ENCODE measurements at places on chromosomes 11 and 22.

GRCh38 chr22:48494256-48494967 lies 1333.3 kb downstream of the BRD1 start:
- DNase-seq = no peak

GRCh38 chr11:118691926-118692830 lies 12.7 kb upstream of the TREH start:
- DNase-seq = peak; percentile 37

DNA sequence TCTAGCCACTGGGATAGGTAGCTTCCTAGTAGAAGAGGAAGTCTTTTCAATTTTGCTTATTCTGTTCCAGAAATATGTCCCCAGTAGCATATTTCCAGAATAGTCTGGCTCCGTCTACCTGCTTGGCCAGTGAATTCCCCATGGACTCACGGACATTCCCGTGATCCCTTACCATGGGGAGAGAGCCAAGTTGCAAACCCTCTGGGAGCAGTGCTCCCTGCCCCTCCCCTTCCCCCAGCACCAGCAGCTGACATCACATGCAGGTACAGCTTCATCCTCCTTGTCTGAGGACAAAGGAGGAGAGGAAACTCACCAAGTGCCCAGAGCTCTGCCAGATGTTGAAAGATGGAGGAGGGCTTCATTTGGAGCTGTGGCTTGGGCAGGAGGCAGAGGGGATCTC lies 61.2 kb downstream of the GRAMD1B start:
- no peak for DNase-seq

DNA sequence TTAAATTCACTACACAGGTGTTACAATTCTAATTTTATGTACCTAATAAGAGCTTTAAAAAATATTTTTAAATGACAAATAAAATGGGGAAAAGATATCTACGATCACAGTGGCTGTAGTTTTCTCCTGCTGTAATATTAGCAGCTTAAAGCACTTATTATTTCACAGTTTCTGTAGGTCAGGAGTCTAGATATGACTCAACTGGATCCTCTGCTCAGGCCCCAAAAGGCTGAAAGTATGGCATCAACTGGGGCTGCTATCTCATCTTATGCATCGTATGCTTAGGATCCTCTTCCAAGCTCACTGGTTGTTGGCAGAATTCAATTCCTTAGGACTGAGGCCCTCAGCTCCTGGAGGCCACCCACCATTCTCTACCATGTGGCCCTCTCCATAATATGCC lies 12.8 kb downstream of the FBXO3 start:
- DNase-seq = no peak

DNA sequence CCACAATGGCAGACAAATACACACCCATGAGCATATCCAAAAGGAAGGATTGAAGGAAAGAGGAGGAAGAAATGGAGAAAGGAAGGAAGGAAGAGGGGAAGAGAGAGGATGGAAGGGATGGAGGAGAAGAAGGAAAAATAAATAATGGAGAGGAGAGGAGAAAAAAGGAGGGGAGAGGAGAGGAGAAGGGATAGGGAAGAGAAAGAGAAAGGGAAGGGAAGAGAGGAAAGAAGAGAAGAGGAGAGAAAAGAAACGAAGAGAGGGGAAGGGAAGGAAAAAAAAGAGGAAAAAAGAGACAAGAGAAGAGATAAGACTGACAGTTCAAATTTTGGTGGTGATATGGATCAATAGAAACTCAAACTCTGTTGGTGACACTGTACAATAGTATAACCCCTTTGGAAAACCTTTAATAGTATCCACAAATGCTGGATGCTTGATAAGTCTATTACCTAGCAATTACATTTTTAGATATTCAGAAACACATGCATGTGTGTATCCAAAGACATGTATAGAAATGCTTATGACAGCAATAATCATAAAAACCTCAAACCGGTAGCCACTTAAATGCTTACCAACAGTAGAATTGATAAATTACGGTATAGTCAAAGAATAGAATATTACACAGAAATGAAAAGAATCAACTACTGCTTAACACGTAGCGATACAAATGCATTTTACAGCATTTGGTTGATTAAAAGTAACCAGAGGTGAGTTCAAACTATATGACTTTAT lies 1.2 kb upstream of the HBD start:
- no peak for DNase-seq

GRCh38 chr11:63892228-63892627 lies 24.7 kb downstream of the RCOR2 start:
- no peak for DNase-seq

DNA sequence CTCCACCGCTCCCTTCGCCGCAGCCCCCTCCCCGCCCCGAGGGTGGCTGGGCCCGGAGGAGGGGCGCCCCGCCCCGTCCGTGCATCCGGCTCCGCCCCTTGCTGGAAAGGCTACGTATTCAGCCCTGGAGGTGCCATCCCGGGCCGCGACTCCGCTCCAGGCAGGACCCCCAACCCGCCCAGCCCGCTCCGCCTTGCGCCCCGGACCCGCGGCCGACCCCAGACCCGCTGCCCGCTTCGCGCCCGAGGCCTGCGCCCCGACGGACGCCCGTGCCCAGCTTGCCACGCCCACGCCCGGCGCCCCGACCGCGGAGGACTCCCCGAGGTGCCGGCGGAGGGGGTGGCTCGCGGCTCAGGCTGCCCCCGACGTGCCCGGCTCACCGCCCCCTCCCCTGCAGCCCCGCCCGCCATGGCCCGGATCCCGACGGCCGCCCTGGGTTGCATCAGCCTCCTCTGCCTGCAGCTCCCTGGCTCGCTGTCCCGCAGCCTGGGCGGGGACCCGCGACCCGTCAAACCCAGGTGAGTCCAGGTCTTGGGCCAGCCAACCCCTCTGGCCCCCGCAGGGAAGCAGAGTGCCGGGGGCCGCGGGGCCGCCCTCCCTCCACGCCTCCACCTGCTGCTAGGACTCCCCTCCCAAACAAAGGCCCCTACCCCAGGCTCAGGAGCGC lies at the start of gene ADM2:
TSS of gene ADM2 (plus strand) at position 104 of the 667 bp plus-strand sequence. CDS start at position 409, 305 bp downstream.
- DNase-seq = no peak

DNA sequence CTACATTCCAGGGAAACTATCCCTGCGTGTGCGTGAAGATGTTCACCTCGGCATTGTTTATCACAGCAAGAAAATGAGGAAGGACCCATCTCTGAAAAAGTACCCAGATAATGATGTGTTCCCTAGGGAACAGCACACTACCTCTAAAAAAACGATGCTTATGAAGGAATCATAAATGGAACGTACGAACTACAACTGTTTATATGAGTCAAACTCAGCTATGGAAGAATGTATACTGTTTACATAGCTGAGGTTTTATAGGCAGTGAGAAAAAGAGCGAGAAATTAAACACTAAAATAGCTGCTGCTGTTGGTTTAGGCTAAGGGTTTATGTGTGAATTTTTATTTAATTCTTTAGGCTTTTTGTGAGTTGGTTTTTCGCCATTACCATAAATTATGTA lies 48.9 kb downstream of the APOL1 start:
- no peak for DNase-seq

DNA sequence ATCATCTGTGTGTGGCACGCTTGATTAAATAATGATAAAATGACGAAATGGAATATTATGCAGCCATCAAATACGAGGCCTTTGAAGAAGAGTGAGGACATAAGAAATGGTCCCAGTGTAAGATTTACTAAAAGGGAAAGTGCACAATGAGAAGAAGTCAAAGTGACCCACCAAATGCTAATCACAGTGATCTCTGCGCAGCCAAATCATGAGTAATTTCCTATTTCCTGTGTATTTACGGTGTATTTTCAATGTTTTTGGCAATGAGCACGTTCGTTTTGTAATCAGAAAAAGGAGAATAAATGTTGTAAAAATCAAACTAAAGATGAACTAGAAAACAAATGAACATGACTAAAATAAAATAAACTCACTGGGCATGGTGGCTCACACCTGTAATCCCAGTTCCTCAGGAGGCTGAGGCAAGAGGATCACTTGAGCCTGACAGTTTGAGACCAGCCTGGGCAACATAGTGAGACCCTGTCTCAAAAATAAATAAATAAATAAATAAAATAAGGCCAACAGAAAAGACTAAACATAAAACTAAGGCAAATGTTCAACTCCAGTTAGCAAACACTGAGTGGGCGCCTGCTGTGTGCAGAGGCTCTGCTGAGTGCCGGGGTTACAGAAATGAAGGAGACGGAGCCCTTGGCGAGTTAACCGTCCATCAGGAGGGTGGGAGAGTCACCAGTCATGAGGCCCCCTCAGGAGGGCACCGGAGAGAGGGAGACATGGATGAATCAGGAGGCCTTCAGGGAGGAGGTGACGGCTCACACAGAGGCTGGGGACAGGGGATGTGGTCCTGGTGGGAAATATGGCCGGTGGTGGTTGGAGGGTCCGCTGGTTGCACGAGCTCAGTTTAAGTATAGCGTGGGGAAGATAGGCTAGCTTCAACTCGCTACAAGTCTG lies 26.0 kb upstream of the CBX7 start:
- DNase-seq = no peak

- DNase-seq = no peak
Observed at GRCh38 chr22:45957826-45958225, 19.1 kb downstream of the WNT7B start.

DNA sequence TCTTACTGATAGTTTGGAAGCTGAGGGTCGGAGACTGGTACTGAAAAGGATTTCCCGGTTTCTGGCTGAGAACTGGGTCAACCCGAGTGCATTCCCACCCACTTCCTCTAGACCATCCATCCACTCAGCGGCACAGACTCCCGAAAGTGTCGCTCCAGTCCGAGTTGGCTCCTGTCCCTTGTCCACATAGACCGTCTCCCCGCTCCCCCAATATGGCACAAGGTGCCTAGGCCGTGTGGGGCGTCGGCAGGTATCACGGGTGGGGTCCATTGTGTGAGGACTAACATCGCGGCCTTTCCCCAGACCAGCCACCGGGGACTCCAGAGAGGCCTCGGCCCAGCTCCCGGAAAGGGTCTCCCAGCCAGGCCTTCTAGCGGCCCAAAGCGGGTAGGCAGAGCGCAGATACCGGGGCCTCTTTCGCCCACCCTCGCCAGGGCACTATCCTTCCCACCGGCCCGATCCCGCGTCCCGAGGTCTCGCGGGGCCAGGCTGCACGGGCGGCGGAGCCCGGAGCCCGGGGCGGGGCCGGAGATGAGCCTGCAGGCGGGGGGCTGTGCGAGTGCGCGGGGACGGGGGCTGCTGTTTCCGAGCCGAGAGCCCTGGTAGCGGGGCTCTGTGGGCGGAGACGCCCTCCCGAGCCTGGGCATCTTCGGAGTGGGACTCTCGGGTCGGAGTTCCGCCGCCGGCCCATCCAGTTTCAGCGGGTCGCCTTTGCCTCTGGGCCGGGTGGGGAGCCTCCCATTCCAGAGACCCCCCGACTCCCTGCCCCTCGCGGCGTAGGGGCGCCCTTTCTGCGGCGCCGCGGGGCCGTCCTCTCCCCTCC lies 21.1 kb downstream of the SERPINH1 start:
- peak; percentile 36 for DNase-seq

DNA sequence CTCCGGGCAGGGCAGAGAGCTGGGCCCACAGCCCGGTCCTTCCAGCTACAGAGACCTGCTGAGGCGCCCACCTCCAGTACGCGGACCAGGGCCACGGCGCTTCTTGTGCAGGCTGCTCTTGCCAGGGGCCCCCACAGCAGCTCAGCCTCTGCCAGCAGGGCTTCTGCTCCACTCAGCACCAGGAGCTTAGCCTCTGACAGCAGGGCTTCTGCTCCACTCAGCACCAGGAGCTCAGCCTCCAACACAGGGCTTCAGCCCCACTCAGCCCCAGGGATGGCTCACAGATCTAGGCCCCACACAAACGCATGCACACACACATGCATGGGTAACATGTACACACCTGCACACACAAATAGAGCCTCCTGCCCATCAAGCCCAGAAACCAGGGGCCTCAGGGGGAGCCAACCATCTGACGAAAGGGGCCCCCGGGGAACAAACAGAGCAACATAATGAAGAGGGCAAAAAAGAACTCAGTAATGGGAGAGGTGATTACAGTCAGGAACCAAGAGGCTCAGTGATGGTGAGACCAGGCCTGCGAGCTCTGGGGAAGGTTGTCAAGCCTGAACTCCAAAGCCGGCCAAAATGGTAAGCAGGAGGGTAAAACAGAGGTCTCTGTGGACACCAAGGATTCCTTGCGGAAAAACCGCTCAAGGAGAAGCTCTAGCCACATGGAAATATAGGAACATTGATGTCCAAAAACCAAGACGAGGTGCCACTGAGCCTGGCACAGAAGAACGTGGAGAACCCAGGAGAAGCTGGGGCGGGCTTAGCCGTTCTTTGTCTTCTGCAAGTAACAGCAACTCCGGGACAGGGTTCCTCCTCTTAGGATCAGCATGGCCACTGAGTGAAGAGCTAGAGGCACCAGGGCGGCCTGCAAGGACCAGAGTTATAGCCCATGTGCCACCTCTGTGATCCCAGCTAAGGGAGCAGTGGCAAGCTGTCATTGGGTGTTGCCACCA lies 46.5 kb downstream of the GNB1L start:
- peak; percentile 15 for DNase-seq

GRCh38 chr11:46295312-46296058 lies 18.0 kb downstream of the CREB3L1 start:
- peak; percentile 72 for DNase-seq

DNA sequence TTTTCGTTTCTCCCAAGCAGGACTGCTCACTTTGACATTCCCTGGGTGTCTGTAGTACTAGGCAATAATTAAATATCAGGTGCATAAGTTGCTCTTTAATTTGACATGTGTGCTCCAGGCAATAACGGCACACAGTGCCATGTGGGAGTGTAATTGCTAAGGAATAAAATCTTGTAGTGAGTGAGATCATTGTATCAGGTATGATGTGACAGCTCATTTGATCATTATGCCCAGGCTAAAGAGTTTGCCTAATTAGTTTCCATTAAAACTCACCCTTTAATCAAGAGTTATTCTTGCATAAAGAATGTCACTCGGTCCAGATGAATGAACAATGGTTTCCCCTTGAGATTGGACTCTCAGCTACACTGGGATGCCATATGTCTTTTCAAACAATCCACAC lies 220.0 kb downstream of the INSC start:
- DNase-seq = peak; percentile 0

DNA sequence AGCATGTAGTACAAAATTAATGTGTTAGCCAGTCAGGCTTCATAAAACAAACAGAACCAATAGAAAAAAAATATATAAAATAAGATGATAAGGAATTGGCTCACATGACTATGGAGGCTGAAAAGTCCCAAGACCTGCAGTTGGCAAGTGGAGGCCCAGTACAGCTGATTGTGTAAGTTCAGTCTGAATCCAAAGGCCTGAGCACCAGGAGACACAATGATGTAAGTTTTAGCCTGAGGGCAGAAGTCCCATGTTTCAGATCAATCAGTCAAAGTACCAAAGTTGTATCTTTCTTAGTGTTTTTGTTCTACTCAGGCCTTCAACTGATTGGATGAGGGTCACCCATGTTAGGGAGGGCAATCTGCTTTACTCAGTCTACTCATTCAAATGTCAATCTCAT lies 14.3 kb upstream of the OR10D3 start:
- no peak for DNase-seq

DNA sequence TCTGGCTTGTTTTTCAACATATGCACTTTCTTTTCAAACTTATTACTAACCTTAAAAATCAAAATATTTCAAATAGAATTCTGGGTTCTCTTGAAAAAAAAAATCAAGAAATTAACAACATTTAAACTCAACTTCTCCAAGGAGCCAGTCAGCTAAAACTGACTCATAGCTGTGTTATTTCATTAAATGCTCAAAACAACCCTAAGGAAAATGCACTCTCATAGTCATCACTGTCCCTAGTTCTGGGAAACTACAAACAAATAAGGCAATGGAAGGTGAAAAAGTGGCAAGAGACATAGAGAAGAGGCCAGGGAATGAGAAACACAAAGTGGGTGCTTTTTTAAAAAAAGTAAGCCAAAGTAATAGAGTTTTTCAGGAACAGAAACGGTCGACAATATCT lies 4.1 kb upstream of the ARHGAP20 start:
- no peak for DNase-seq
